ENCODE measurements at places on chromosomes 3 and 15.

GRCh38 chr15:37888356-37888755, 46.1 kb upstream of the TMCO5A start:
- no peak for DNase-seq

DNA sequence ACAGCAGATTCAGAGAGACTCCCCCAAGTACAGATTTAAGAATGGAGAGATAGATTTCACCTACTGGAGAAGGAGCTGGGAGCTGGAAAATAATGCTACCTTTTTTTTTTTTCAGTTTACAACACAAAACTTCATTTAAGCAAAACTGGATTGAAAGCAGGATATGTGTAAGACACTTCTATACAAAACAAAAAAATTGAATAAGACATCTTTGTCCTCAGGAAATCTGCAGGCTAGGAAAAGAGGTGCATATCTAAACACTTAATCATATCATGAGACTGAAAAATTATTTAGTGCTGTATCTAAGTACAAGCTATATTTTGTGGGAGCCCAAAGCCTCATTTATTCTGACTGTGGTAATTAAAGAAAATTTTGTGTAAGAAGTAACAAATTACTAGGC, 516.1 kb downstream of the ZIC1 start:
- DNase-seq: no peak

DNA sequence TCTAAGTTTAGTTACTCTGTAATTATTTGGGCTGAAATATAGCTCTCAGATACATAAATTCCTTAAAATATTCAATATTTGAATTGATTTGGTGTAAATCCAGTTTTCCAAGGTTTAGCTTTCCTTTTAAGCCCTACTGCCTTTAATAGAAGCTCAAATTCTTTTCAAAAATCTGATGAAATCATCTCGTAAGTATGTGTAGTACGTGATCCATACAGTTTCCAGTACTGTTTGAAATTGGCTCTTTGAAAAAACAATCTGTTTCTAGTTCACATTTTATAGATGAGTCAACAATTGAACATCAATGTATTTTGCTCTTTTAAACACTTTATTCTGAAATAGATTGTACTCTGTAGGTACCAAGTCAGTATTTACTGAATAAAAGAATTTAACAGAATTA, 84.2 kb downstream of the LRRC49 start:
- no peak for DNase-seq

GRCh38 chr3:107992976-107993684, 97.7 kb downstream of the CD47 start:
- DNase-seq: no peak

DNA sequence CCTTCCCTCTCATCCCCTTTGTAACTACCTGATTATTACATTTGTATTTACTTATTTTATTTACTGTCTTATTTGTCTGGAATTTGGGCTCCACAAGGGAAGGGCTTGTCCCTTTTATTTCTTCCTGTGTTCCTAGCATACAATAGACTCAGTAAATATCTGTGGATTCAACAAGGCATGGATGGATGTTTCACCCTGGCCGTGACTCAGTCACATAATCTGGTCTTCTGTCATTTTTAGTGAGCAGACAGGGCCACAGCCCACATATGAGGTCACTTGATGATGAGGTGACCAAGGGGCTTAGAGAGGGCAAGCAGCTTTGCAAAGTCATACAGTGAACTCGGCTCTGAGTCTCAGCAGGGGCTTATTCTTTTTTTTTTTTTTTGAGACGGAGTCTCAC, 7.8 kb upstream of the DAG1 start:
- DNase-seq: no peak

DNA sequence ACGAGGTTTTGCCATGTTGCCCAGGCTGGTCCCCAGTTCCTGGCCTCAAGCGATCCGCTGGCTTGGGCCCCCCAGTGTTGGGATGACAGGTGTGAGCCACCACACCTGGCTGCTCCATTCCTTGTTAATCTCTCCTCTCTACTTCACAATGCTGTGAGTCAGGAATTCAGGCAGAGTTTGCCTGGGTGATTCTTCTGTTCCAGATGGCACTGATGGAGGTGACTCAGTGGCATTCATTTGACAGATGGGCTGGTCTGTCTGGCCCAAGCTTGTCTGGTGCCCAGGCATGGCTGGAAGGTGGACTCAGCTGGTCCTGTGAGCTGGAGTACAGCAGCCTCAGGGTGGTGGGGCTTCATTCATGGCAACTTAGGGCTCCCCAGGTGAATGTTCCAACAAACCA, 43.2 kb downstream of the SLC6A20 start:
- no peak for DNase-seq

DNA sequence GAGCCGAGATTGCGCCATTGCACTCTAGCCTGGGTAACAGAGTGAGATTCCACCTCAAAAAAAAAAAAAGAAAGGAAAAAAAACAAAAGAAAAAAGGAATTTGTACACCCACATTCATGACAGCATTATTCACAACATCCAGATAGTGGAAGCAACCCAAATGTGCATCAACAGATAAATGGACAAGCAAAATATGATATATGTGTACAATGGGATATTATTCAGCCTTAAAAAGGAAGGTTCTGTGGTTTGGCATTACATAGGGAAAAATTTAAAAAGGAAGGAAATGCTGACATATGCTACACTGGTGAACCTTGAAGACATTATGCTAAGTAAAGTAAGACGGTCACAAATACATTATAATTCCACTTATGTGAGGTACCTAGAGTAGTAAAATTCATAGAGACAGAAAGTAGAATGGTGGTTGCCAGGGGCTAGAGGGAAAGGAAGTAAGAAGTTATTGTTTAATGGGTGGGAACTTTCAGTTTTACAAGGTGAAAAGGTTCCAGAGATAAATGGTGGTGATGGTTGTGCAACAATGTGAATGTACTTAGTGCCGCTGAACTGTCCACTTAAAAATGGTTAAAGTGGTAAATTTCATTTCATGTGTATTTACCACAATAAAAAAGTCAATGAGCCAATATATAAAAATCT, 118.5 kb downstream of the MYLK start:
- no peak for DNase-seq

GRCh38 chr3:35936571-35936970, 297.2 kb downstream of the ARPP21 start:
- no peak for DNase-seq

Data from stimulated activated CD8-positive, alpha-beta memory T cell treated with anti-CD3 and anti-CD28 coated beads, Interleukin-15, amount 100 ng/mL, for 4 hours (primary cell).